ENCODE measurements at places on chromosomes 5 and 9.

GRCh38 chr9:115985657-115986056, 167.9 kb upstream of the PAPPA start:
- DNase-seq = no peak

DNA sequence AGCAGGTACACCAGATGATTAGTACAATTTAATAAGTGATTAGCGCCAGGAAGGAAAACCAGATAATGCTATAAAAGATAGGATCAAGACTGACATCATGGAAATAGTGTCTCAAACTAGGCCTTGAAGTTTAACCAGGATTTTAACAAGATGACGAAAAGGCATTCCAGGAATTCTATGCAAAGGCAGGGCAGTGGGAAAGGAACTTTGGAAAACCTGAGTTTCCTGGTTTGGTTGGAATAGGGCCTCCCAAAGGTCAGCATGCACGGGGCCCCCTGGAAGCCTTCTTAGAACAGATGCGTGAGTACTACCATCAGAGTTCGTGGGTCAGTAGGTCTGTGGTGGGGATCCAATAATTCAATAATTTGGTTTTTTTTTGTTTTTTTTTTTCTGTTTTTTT, 935.2 kb upstream of the DMAC1 start:
- no peak for DNase-seq

- no peak for DNase-seq
Observed at GRCh38 chr5:61311836-61312808, 19.9 kb upstream of the ZSWIM6 start.

DNA sequence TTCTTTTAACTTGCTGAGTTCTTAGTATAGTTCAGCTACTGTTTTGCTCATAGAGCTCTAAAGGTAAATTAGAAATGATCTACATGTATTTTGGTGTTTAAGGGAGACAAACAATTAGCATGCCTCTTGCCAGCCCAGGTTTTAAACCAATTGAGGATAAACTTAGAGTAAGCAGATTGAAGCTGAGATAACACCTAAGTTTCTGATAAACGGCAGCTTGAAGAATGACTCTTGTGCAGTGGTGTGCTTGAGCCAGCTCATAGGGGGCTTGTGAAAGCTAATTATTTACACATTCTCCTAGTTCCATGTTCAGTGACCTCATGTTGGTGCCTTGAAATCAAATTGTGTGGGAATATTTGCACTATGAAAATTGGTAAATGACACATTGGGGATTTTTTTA, 193.0 kb downstream of the PRR16 start:
- no peak for DNase-seq

DNA sequence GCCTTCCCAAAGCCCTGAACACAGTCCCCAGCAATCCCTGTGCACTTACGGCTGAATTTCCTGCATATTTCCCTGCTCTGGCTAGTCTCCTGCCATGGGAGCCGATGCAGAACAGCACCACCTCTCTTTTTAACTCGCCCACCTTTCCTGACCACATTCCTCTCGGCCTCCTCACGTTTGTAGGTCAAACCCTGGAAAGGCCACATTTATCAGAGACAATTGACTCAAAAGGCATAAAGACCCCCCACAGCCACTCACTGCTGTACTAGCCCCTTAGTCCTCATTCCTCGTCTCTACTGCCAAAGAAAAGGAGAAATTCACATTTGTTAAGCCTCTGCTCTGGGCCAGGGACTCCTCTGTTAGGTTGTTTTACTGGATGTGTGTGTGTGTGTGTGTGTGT, 43.6 kb downstream of the ENC1 start:
- no peak for DNase-seq
